Non-pigmented ciliary epithelial cell (primary cell): ENCODE measurements at places on chromosomes 1 and 21.

DNA sequence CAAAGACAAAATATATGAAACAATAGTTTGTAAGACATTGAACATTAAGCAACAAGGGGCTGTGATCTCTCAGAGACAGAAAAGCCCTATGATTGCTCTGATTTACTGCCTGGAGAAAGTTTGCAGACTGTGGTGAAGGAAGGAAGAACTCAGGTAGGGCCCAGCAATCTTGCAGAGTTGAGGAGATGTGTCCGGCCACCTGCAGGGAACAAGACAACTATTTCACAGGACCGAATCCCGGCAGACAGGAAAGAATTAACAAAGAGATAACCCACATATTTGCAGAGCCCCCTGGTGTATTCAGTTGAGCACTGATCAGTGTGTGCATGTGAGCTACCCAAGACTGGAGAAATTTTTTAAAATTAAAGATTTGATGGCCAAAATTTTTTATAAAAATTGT is 58.3 kb upstream of the FMN2 start:
- no peak for DNase-seq

- no peak for DNase-seq
Measured at GRCh38 chr1:180636138-180636537, 4.3 kb downstream of the XPR1 start.

- DNase-seq, result no peak
Measured at GRCh38 chr1:92096317-92096716, 16.2 kb downstream of the BTBD8 start.

- DNase-seq, result no peak
Measured at GRCh38 chr1:13948888-13949391, 249.0 kb downstream of the PRDM2 start.

DNA sequence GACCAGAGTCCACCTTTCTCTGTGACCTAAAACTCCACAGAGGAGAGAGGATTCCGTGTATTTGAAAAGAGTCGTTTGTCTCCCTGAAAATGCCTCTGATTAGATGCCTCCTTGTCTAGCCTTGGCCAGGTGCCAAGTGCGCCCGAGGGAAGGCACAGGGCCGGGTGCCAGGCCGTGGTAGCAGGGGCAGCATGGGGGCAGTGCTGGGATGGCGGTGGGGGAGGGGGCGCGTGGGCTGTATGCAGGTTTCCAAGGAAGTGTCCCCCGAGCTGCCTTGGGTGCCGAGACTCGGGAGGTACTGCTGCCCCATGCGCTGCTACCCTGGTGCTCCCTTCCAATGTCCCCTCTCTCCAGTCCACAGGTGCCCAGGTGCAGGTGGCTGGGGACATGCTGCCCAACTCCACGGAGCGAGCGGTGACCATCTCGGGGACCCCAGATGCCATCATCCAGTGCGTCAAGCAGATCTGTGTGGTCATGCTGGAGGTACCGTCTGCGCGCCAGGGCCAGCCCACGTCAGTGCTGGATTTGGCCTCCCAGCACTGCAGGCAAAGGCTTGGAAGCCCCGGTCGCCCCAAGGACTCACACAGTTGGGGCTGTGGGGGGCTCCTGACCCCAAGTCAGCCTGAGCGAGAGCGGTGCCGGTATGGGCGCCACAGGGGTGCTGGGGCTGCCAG is 70.9 kb upstream of the COL6A1 start:
- no peak for DNase-seq

- no peak for DNase-seq
Measured at GRCh38 chr1:231494439-231495110, 33.9 kb upstream of the TSNAX start.

DNA sequence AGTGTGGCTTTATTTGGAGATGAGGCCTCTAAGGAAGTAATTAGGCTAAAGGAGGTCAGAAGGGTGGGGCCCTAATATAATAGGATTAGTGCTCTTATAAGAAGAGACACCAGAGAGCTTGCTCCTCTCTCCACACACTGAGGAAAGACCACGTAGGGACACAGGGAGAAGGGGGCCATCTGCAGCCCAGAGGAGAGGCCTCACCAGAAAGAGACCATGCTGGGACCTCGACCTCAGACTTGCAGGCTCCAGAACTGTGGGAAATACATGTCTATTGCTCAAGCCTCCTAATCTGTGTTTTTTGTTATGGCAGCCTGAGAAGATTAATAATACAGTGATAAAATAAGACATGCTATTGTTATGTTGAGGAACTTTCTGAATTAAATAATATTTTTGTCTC is 8.3 kb downstream of the RCAN1 start:
- DNase-seq, result no peak

DNA sequence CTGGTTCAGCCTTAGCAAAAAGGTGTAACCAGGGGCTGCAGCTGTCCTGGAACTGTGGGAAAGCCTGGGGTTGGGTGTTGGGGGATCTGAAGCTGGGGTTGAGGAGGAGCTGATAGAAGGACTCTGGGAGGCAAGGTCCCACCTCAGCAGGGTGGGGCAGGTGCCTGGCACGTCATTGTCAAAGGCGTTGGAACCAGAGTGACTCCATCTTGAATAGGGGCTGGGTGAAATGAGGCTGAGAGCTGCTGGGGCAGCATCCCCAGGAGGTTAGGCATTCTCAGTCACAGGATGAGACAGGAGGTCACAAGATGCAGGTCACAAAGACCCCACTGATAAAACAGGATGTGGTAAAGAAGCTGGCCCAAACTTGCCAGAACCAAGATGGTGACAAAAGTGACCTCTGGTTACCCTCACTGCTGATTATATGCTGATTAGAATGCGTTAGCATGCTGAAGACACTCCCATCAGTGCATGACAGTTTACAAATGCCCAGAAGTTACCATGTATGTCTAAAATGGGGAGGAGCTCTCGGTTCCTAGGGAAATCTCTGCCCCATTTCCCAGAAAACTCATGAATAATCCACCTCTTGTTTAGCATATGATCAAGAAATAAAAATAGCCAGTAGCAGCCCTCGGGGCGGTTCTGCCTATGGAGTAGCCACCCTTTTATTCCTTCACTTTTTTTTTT is 85.4 kb downstream of the IER5 start:
- DNase-seq, result no peak

DNA sequence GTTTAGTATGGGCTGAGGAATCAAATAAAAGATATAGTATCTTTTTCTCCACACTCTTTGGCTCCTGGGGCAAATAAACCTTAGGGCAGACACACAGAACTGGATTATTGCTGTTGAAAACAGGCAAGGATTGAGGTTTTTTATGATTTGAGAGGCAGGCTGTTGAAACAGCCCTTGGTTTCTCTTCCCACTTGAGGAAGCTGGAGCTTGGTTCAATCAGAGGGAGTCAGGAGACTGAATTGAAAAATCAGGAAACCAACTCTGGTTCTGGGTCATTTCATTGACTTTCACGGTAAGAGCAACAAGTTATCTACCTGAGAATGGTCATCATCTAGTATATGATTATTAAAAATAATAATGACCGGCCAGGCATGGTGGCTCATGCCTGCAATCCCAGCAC is 108.4 kb downstream of the CNIH3 start:
- no peak for DNase-seq

GRCh38 chr1:230066031-230066430 is 1.0 kb upstream of the GALNT2 start:
- DNase-seq, result no peak

- no peak for DNase-seq
Measured at GRCh38 chr1:67441183-67441582, 11.0 kb upstream of the SERBP1 start.

DNA sequence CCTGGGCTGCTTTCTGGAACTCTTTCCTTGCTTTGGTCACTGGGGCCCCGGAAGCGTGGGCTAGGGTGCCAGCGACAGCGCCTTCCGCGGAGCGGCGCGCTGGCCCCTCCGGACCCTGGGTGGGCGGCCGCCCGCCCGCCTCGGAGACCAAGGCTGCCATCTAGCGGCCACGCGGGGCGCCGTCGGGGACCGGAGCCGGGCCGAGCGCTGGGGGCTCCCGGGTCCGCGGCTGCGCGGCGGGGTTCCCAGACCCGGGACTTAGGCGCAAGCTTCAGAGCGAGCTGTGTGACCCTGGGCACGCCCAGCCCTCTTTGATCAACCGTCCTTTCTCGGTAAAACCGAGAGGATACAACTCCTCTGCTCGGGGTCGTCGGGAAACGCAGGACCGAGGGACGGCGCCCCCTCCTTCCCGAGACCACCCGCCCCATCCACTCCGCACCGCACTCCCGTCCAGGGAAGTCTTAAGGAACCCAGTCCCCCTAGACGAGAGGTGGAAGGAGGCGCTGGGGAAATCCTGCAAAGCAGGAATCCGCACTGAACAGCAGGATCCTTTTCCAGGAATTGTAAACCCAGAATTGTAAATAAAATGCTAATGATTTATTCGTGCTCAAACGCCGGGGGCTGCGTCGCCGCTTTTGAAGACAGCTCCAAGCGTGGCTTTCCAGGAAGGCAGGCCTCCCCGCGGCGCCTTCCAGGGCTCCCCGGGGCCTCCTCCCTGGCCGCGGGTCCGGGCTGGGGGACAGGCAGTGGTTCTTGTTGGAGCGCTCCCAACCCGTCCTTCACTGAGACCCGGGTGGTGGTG is 41.2 kb downstream of the RRAGC start:
- DNase-seq, result no peak

GRCh38 chr1:21857840-21858670 is 46.0 kb downstream of the LDLRAD2 start:
- DNase-seq, result no peak

DNA sequence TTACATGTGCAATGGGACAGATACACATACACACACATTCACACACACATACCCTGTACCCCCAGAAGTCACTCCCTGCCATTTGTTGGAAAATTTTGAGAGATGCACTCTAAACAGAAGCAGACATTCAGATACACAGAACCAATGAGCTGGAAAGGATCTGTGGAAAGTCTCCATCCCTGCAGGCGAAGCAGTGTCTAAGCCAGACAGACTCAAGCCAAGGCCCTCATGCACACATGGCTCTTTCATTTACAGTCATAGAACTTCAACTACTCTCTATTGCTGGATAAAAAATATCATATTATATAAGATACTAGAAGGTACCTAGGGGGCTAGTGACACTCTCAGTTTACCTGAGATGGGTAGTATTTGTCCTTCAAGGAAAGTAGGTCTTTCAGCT is 7.3 kb upstream of the SEC16B start:
- DNase-seq, result no peak

- no peak for DNase-seq
Measured at GRCh38 chr21:46113497-46114176, 15.7 kb downstream of the COL6A2 start.

DNA sequence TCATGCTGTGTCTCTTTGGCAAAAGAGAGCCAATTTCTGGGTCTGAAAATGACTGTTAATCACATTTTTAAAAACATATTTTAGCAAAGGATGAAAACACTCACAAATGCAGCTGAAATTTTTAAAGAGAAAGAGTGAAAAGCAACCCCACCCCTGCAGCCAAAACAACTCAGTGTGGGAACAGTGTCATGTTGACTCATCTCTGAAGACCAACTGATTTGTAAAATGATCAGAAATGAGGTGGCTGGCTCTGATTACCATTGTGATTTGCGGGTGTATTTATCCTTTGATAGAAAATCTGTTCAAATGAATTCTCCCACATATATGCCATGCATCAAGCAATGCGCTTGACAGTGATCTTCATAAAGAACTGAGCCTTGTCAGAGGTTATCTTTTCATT is 287.0 kb upstream of the ESRRG start:
- DNase-seq, result no peak

DNA sequence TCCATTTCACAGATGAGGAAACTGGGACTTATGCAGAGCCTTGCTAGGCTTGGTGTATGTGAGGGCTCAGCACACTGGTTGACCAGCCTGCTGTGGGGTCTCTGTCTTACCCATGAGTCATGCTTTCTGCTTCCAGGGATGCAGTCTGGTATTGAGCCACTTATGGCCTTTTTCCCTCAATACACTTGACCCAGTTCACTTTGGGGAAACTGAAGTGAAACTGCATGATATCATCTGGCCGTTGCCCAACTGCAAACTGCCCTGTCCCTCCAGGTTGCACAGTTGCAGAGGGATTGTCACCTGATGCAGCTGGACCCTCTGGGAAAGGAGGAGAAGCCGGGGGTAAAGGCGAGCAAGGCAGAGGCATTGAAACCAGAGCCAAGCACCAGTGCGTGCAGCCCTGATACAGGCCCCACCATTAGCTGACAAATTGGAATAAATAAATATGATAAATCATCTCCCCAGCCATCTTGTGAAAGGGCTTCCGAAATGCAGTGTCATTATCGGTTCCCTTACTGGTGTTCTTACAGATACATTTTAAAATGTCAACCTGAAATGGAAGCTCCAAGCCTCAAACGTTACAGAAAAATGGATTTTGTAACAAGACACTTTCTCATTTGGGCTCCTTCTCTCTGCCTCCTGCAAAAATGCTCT is 39.3 kb upstream of the DUSP10 start:
- no peak for DNase-seq

DNA sequence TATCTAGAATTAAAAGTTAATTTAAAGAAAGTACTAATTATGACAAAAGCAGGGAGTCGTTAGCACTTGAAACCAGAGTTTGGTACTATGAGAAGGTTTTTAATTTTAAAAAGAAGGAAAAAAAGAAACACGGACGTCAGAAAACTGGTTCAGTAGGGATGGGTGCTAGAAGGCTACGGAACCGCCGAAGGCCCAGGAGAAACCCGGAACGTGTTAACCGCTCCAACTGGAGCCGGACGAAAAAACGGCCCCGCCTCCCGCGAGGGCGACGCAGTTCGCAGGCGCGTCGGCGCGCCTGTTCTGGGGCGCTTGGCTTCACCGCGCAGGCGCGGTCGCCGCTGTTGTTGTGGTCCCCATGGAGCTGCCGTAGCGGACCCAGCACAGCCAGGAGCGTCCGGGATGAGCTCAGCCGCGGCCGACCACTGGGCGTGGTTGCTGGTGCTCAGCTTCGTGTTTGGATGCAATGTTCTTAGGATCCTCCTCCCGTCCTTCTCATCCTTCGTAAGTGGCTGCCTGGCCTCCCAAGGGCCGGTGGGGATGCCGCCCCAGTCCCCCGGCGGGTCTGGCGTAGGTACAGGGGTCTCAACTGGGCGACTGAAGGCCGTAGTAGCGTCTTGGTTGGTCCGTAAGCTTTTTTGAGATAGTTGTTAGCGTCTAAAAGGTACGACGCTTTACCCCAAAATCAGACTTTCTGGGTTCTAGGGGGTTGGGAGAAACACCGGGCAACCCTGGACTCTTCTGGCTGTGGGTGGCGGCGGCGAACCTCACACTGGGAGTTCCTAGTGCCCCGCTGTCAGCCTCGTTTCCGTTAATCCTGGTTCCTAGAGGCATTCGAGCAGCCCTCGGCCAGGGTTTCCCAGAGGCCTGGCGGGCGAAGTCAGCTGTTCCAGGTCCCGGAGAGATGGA is 31.4 kb upstream of the HMGN1 start:
- DNase-seq, result peak; percentile 83

DNA sequence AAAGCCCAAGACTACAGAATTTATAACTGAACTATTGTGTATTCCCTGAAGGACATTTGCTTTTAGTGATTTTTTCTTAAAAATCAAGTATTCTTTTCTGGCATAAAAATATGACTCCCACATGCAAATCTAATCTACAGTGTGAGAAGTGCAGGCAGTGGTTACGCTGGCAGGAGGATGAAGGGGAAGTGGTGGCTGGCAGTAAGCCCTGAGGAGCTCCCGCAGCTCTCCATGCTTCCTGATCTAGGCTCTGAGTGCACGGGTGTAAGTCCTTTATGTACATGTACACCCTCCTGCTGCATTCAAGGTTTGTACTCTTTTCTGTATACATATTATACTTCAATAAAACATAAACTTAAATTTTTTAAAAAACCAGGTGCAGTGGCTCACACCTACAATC is 67.5 kb upstream of the PRDX6 start:
- peak; percentile 72 for DNase-seq

GRCh38 chr1:54268762-54269297 is 68.9 kb downstream of the MRPL37 start:
- DNase-seq, result no peak
